Stimulated activated CD4-positive, alpha-beta T cell treated with anti-CD3 and anti-CD28 coated beads, Interleukin-12 subunit alpha, Interleukin-12 subunit beta, amount 100 ng/mL, for 48 hours (primary cell): ENCODE measurements at places on chromosomes 16 and 17.
A peak's percentile ranks its signal among the peaks of the same experiment; 100 is the strongest.

GRCh38 chr17:71869841-71870545 lies 250.8 kb upstream of the SOX9 start:
- DNase-seq = no peak

GRCh38 chr17:59361386-59361785 lies 29.9 kb downstream of the YPEL2 start:
- DNase-seq = peak; percentile 57

GRCh38 chr16:17229766-17230165 lies 241.0 kb downstream of the XYLT1 start:
- no peak for DNase-seq

- DNase-seq = no peak
Measured at GRCh38 chr16:50335196-50335958, 33.4 kb downstream of the BRD7 start.

GRCh38 chr17:68199837-68200688 lies 47.8 kb upstream of the AMZ2 start:
- DNase-seq = no peak

- no peak for DNase-seq
Measured at GRCh38 chr17:9472094-9472493, 103.5 kb downstream of the STX8 start.

GRCh38 chr17:41579484-41580243 lies 7.0 kb downstream of the KRT14 start:
- peak; percentile 85 for DNase-seq
